ENCODE measurements at places on chromosomes 2 and 18.

GRCh38 chr18:45312555-45313126 lies 302.6 kb upstream of the SLC14A2 start:
- DNase-seq, result no peak

DNA sequence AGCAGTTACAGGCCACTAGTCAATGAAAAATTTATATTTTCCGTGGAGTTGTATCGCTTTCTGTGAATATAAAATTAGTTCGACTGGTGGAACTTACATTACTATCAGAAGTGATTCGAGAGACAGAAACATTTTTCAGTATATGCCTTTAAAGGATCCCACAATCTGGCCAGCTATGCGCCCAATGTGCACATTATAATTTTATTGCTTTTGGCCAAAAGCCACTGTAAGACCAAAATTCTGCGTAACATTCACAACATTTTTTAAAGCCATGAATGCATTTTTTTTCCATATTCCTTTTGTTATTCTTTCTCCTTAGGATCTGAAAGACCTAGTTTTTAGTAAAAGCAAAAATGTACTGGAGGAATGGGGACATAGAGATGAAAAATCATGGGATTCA lies 131.0 kb upstream of the CHAC2 start:
- DNase-seq, result no peak

- peak; percentile 38 for DNase-seq
These were observed 14.9 kb downstream of the COPS9 start for GRCh38 chr2:240121190-240121589.

DNA sequence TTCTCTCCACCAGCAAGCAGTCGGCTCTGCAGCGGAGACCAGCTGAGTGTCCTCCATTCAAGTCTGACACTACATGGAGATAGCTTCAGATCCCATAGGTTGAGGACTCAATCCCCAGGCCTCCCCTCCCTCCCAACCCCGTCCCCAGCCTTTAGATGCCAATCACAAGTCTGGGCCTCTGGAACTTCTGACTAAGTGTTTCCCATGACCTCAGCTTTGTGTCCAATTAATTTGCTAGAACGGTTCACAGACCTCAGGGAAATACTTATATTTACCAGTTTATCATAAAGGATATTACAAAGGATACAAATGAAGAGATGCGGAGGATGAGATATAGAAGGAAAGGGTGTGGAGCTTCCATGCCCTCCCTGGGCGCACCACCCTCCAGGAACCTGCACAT lies 77.4 kb downstream of the MERTK start:
- no peak for DNase-seq

DNA sequence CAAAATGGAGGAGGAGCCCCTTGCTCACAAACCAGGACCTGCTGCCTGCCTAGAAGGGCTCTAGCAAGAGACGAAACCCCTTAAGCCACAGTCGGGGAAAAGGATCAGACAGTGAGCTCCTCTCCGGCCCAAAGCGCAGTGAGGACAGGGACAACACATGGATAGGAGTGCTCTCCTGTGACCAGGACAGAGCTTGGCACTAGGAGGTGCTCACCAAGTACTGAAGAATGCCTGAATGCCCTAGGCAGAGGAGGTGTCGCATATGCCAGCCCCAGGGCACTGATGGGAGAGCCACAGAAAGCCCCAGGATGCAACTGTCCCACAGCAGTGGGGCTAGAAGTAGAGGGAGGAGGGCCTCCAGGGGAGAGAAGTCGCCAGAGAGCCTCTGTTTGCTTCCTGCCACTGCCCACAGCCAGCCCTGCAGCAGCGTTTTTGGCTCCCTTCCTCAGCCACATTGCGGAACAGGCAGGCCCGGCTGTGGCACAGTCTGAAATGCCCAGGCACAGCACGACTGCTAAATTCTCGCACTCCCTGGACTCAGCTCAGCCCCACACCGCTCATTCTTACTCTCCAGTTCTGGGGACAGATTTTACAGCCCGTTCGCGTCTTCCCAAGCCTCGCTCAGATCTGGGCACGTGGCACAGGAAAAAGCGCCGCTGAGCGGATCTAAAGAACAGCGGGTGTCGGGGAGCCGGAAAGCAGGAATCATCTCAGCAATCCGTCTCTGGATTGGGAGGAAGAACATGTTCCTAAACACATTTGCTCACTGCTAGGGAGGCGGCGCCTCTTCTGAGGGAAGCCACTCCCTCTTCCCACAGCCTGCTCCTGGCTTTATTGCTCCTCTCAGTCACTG lies 98.7 kb upstream of the POU3F3 start:
- no peak for DNase-seq

- no peak for DNase-seq
These were observed 429.2 kb downstream of the TNS1 start for GRCh38 chr2:217573571-217573970.

DNA sequence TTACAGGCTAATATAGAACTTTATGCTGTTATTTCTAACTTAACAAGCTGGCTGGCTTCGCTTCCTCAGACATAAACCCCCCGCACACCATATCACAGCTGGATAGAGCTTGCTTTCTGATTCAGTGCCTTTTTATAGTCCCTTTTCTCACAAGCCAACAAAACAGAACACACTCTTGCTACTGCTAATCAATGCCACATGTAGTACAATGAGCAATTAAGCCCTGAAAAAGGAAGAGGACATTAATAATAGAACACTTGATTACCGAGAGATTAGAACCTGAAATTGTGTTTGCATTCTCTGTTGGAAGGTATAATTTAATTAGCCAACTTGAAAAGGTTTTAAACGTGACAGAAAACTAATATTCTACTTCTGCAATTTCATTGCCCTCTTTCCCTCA lies 267.7 kb upstream of the CYRIA start:
- no peak for DNase-seq

DNA sequence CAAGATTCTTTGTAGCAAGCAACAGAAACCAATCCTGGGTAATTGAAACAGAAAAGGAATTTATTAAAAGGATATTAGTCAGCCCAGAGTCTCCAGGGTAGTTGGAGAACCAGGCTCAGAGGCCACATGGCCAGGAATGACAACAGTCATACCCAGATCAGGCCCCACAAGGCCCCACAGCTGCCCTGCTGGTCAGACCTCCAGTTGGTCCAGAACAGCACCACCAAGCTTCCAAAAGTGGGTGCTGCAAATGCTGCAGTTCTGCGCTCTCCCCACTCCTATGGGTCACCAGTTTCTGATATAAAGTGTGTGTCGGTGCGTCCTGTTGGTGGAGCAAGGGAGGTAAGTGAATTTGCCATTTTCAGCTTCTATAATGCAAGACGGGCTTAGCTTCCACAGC lies 29.9 kb downstream of the KLHL29 start:
- no peak for DNase-seq

GRCh38 chr2:66481100-66481549 lies 46.2 kb downstream of the MEIS1 start:
- no peak for DNase-seq

GRCh38 chr2:109062145-109062858 lies 66.7 kb upstream of the SH3RF3 start:
- no peak for DNase-seq

- no peak for DNase-seq
These were observed 163.9 kb downstream of the DDX1 start for GRCh38 chr2:15755528-15755927.

GRCh38 chr2:117190856-117191559 lies 623.5 kb upstream of the DDX18 start:
- DNase-seq, result no peak

GRCh38 chr18:22219568-22220355 lies 50.4 kb downstream of the GATA6 start:
- DNase-seq, result no peak

- DNase-seq, result no peak
These were observed 38.2 kb downstream of the GPD2 start for GRCh38 chr2:156474401-156474800.

DNA sequence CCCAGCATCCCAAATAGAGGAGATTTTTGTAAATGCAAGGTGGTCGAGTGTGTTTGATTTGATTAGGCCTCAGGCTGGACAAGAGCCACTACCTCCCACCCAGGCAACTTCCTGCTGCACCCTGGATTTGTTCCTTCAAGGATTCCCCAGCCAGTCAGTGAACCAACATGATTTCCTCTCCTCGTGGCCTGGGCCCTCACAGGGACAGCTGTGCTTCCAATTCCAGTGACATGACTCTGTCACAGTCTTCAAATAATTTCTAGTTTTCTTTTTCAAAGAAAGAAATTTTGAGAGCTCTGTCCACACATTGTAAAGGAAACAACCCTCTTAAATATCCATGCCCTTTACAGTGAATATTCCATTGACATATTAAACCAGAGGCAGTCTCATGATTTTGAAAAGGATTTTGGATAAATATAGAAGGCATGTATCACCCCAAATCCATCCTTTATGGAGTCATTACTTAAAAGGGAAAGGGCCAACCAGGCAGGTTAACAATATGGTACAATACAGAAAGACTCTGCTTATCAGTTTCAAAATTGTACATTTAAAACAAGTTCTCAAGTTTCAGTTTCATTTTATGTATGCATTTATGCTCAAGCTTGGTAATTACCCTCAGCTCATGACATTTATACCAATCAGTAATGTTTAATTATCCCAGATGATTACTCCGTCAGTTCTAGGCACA lies 121.3 kb upstream of the FOSL2 start:
- no peak for DNase-seq

GRCh38 chr2:203327901-203328759 lies at the start of gene ABI2:
ABI2 (plus strand) TSS chr2:203328394; CDS start chr2:203328515, 121 bp downstream.
- DNase-seq, result peak; percentile 80

DNA sequence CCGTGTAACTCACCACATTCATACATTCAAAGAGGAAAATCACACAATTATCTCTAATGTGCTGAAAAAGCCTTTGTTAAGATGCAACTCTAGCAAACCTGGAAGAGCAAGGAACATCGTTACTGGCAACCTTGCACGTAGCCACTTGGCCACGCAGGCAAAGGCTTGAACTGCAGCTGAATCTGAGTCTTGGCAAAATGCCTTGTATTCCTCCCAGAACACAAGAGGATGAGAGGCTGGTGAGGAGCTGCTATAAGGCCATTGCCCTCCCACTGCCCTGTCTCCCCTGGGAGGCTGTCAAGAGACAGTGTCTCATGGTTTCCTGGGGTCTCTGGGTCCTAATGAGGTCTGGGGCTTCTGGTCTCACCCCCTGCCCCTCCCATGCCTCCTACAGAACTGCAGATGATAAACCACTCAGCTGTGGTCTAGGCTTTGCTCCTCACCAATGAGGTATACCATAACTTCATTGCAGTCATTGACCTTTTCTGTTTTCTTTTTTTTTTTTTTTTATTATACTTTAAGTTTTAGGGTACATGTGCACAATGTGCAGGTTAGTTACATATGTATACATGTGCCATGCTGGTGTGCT lies 141.4 kb downstream of the SPP2 start:
- DNase-seq, result no peak

DNA sequence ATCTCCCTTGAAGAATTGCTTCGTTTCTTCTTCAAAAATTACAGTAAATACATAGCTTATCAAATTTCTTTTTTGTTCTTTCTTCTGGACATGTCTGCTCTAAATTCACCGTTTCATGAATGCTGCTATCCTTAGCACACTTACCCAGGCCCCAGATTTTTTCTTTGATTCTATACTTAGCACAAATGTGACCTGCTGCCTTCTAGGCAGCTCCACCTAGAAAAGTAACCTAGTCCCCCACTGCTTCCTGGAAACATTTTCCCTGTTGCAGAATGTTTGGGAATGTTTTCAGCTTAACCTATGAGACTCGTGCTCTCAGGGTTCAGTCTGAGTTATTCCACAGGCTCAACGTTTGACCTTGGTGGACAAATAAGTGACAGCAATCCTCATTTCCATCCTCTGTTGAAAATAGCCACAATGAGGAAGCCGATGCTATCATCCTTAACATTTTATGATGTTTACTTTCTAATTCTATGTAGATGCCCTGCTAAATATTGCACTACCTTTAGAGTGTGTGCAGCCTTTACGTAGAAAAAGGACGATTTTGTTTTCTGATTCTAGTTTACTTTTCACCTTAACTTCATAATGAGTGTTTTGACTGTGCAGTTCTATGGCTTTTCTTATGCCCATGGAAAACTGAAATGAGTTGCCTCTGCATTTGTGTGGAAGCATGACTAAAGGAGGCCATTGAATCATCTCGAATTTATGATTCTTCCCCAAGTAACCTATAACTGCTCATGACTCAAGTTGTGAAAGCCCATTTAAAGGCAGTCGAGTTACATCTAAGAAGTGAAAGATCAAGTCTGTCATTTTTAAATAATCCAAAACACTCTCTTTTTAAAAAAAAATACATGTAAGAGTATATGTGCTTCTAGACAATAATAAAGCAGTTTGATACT lies 47.7 kb downstream of the TMEM182 start:
- DNase-seq, result no peak

DNA sequence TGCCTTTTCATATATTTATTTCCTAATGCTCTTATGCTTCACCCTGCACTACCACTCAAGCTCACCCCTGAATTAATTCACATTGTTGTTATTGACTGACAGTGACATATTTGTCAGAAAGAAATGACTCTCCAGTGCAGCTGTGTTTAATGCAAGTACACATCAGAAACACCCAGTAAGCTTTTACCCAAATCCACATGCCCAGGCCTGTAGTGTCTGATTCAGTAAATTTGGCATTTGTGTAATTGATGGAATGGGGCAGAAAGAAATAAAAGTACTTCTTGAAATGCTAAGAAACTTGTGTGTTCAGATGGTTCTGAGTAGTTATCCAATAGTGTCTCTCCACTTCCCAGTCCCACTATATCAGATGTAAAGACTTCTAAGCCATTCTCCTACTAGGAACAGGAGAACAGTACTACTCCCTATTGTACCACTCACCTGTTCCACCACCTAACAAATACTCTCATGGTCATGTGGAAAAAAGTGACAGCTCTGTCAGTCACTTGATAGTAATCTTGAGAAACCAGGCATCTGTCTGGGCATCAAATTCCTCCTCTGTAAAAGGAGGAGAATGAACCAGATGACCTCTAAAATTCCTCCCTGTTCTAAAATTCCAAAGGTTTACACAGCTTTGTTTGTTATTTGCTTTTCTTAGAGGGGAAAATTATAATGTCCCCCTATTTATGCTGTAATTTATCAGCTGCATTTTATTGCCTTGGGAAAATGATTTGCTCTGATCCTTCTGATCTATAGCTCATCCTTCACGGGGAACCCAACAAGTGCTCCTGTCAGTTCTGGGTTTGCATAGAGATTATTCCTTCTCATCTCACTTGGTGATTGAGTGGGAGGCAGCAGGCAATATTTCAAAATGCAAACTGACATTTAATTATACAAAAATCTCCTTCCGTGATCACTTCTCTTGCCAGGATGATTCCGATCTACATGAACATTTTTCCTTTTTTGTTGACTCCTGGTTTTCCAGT lies 70.9 kb downstream of the ZNF385B start:
- DNase-seq, result no peak

- DNase-seq, result no peak
These were observed 396.2 kb upstream of the HS6ST1 start for GRCh38 chr2:128714851-128715312.

Data from activated CD4-positive, alpha-beta T cell treated with anti-CD3 and anti-CD28 coated beads, Interleukin-2, amount 50 U/mL, for 48 hours (primary cell).